Stimulated activated CD8-positive, alpha-beta memory T cell treated with anti-CD3 and anti-CD28 coated beads, Interleukin-7, amount 100 ng/mL, for 24 hours (primary cell): ENCODE measurements at places on chromosomes 5 and 9.

- DNase-seq = no peak
Measured at GRCh38 chr5:66982470-66982869, 214.1 kb downstream of the CD180 start.

- no peak for DNase-seq
Measured at GRCh38 chr9:37324691-37325490, 97.6 kb upstream of the GRHPR start.

- DNase-seq = no peak
Measured at GRCh38 chr5:109439590-109439989, 29.8 kb upstream of the PJA2 start.

DNA sequence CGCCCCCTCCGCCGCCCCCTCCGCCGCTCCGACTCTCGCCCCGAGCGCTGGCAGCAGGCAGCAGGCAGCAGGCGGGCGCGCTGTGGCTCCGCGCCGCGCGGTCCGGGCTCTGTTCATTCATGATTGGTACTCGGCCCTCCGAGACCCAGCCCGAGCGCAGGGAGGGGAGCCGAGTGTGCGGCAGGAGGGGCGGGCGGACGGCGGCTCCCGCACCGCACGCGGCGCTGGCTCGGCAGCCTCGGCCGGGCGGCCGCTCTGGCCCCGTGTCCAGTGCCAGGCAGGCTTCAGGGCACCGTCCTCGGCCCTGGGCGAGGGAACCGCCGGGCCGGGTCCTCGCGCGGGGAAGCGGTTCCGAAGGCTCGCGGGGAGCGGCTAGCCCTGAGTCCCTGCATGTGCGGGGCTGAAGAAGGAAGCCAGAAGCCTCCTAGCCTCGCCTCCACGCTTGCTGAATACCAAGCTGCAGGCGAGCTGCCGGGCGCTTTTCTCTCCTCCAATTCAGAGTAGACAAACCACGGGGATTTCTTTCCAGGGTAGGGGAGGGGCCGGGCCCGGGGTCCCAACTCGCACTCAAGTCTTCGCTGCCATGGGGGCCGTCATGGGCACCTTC, at the start of gene KCNIP1:
Gene KCNIP1 (plus strand): TSS at position 31 of the 607 bp plus-strand sequence.
- DNase-seq = no peak

DNA sequence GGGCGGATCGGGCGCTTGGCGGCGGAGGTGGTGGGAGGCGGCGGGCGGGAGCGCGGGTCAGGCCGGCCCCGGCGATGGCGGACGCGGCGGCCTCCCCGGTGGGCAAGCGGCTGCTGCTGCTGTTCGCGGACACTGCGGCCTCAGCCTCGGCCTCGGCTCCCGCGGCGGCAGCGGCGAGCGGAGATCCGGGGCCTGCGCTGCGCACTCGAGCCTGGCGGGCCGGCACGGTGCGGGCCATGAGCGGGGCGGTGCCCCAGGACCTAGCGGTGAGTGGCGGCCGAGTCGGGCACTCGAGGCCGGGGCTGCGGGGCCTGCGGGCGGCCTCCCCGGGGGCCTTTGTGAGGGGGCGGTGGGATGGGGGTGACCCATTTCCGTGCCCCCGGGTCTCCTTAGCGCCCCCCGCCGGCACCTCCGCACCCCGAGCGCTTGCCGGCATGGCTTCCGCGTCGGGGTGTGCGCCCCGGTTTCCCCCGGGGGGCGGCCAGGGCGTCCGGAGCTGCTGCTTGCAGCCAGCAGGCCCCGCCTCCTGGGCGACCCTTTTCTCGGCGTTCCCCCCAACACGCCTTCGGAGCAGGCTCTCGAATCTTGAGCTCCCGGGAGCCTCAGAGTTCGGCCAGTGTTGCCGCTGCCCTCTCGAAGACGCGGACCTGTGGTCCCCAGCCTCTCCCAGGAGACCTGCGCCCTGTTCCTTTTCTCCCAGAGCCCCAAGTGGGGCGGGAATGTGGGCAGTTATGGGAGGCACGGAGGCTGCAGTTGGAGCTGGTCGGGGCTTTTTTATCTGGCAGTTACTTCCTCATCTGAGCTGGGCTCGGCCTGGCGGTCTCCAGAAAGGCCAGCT, 456 bp downstream of the KDM3B start:
- peak; percentile 51 for DNase-seq

DNA sequence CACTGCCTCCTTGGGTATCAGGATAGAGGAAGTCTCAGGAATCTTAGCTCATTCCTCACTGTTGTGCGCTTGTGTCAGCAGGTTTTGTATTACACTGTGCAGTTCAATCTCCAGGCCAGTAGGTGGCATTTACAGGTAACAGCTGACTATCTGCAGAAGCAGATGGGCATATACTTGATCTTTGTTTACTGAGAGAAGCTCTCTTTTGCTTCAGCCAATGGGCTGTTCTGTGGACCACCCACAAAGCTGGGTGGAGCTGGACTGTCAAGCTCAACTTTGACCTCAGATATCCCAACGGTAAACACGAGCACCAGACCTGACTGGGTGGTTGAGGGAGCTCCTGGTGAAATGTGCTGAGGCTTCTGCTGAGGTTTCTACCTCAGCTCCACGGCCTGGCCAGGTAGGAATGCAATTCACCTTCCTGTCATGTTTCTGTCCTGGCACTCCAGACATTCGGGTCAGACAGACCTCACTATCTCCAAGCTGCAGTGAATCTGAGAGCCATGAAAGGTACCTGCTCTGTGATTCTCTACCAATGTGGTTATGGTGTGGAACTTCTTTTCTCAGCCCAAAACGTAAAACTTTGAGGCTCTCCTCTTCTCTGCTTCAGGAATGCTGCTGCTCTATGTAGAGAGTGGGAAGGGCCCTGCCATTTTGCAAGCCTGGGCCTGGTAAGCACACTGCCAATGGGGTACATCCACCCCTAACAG, 167.9 kb upstream of the ACTBL2 start:
- no peak for DNase-seq
